Fibroblast of skin of left quadriceps (primary cell): ENCODE measurements at places on chromosomes 2 and 18.

DNA sequence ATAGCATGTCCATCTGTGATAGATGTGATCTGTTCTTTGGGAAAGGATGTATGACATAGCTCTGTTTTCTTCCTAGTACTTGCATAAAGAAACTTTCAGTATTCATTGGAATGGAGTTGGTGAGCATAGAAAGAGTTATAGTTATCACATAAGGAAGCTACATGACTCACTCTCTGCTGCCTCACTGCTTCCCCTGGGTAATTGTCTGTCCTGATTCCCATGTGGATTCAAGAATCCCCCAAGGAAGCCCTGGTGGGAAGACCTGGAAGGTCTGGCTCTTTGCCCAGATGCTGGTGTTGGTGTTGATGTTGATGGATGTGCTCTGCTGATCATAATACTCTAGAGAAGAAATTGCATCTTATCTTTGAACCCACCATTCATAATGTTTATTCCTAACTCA is 60.6 kb downstream of the PTPN4 start:
- DNase-seq = peak; percentile 98

DNA sequence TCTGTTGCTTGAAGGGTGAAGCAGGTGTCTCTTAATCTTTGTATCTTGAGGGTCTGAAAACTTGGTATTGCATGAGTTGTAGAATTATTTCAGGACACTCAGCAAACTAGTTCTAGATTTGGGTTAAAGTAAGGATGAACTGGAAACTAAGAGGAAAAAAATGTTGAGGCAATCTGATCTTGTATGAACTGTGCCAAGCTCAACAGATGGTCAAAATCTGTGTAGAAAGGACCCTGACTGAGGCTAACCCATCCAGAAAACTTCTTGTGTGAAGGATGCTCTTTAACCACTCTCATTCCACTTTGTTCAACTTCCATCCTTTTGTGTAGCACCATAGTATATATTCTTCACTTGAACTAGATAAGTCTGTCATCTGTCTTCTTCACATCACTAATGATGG is 861.7 kb downstream of the SLC4A3 start:
- DNase-seq = no peak

- no peak for DNase-seq
Measured at GRCh38 chr2:155266583-155266982, 568.1 kb downstream of the KCNJ3 start.

DNA sequence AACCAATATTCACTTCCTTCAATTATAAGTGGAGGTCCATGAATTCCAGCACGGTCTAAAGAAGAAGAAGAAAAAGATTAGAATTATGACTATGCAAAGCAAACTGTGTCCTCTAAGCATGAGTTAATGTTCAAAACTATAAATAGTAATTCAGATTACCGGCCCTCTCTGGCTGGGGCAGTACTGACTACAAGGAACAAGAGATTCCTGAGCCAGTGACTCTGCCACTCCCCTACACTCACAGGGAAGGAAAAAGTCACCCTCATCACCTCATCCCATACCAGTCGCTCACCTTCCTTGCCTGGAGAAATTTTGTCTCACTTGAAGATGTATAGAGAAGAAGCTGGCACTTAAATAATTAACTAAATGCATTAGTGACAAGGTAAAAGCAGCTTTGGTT is 56.5 kb upstream of the CD302 start:
- no peak for DNase-seq

DNA sequence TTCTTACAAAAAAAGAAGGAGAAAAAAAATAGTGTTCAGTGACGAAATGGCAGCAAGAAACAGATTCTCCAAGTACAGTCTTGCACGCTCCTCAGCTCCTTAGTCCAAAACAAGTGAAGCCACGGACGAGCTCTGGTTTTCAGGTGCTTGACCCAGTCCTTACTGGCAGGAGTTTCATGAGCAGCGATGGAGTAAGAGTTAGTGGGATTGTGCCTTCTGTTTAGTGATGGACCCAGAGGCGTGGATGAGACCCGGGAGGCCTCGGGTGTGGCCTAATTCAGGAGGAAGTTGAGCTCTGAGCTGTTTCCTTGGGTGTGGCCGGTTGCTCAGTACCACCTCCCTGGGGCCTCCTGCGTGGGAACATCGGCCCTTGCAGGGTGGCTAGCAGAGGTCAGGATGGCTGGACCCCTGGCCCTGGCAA is 52.0 kb downstream of the KIF5C start:
- no peak for DNase-seq

GRCh38 chr2:240991378-240992263 is 6.8 kb upstream of the SNED1 start:
- no peak for DNase-seq

- no peak for DNase-seq
Measured at GRCh38 chr2:175729049-175729706, 272.9 kb downstream of the LNPK start.
